Inflammatory macrophage treated with lipopolysaccharide for 4 hours (primary cell): ENCODE measurements at places on chromosomes 2 and 18.
A peak's percentile ranks its signal among the peaks of the same experiment; 100 is the strongest.

DNA sequence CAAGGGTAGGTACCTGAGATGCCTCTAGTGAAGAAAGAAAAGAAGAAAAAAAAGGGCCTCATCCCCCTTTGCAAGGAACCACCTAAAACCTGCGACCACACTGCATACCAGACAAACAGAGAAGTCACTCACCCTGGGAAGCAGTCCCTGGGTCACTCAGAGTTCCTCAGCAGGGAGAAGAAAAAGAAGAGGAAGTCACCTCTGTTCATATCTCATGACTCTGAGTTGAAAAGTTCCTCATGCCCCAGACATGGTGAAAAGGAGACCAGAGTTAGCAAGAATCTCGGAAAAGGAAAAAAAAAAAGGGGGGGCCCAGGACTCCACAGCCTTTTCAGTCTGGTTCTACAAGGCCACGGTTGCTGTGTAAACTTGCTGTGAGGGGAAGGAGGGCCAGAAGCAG lies 478.4 kb upstream of the NRXN1 start:
- DNase-seq = peak; percentile 37

DNA sequence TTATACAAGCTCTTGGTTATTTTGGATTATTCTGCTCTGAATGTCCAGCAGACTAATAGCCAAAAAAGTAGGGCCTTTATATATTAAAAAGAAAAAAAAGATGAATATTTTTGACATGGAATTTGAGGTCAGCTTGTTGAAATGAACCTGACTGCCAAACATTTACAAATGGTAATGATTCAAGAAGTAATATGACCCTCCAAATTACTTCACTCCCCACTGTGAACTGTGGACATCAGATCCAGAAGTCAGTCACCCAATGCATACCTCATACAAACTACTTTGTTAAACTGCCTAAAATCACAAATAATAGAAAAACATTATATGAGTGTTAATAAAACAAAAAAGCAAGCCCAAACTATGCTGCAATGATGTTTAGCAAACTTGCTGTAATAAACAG lies 10.0 kb downstream of the EPG5 start:
- no peak for DNase-seq

- DNase-seq = no peak
These were observed at the start of gene SH3YL1 for GRCh38 chr2:263774-264492. Gene SH3YL1, minus strand, starts transcription at chr2:264032. Its CDS starts 48 bp downstream, at chr2:263984.

- no peak for DNase-seq
These were observed 907 bp downstream of the FHL2 start for GRCh38 chr2:105397953-105398335.

DNA sequence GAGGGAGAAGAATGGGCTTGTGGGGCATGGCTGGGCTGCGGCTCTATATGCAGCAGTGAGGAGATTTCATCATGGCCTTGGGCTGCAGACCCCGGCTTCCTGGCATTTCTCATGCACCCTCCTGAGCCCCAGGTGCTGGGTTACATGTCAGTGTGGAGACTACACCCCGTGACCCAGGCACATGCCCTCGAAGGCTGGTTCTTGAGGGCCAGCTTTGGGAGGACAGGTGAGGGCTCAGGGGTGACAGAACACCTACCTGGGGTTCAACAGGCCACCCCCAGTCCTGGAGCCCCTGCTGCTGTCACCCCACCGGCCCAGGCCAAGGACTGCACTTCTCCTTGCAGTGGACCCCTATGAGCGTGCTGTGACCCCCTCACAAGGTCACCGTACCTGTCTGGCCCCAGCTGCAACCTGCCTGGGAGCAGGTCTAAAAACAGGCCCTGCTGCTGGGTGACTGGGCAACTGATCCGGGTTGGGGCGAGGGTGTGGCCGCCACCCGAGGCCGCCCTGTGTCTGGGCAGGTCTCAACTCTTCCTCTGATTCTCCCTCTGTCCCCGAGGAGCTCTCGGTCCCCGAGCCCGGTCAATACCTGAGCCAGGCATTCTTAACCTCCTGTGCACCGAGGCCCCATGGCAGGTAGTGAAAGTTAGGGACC lies 94.8 kb upstream of the OTOS start:
- no peak for DNase-seq

GRCh38 chr2:172307800-172308199 lies 119.6 kb upstream of the ITGA6 start:
- no peak for DNase-seq

DNA sequence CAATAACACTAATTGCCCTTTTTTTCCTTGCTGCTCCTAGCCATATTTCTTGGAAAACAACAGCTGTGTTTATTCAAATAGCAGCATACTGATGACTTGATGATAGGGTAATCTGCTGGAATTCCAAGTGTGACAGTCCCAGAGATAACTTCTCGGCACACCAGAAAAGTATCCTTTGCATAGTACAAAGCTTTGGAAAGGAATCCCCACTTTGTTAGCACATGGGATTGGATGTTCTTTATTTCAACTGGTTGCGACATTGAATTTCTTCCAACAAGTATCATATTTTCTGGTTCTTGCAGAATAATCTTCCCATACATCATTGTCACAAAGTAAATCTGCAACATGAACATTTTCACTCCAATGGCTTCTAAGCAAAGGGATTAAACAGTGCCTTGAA lies 445.8 kb upstream of the ACVR2A start:
- DNase-seq = no peak

GRCh38 chr2:177355874-177356273 lies 36.7 kb upstream of the AGPS start:
- no peak for DNase-seq

- no peak for DNase-seq
These were observed 769.9 kb upstream of the FSHR start for GRCh38 chr2:49924044-49924817.

- no peak for DNase-seq
These were observed 126.1 kb downstream of the MTX2 start for GRCh38 chr2:176395273-176395854.

DNA sequence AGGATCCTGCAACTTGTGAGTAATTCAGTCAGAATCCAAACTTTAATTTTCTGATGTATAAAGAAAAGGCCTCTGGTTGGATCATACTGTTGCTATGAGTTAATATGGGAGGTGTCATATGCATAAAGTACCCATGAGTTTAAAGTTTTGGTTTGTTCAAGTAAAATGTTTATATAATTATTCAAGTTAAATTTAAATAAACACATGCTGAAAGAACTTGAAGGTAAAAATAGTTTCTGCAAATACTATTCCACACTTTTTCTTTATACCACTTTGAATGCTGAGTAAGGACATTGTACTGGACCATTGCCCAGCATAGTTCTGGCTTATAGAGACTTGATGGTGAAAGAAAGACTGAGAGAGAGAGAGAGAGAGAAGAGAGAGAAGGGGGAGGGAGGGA lies 30.7 kb downstream of the PKP4 start:
- DNase-seq = no peak

GRCh38 chr2:108184419-108184818 lies 55.3 kb upstream of the SULT1C3 start:
- DNase-seq = peak; percentile 12

GRCh38 chr2:223197046-223197445 lies 145.1 kb downstream of the KCNE4 start:
- no peak for DNase-seq

- no peak for DNase-seq
These were observed 85.1 kb downstream of the ARL4C start for GRCh38 chr2:234411793-234412192.

DNA sequence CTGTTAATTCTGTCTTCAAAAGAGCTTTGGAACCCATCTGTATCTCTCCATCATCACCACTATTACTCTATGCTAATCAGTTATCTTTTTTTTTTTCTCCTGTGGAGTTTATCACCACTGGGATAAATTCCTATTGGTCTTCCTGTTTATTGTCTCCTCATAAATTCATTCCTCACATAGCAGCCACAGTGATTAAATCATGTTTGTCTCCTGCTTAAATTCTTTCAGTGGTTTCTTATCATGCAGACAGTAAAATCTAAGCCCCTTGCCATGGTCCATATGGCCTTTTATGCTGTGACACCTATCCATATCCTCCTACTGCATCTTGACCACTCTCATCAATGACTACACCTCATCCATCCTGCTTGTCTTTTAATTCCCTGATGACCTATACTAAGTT lies 239.8 kb upstream of the ZEB2 start:
- no peak for DNase-seq

DNA sequence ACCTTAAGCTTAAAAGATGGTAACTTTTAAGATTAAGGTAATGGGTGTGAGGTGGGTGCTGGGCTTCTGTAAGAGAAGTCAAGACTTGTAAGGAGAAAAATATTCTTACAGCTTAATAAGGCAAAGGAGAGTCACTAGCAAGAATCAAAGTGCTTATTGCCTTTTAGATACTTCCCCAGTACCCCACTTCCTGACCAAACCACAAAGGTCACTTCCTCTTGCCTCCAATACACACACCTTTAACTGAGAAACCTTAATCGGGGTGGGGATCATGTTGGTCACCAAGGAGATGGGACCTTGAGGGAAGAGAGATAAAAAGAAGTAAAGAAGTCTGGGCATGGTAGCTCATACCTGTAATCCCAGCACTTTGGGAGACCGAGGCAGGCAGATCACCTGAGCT lies 10.6 kb upstream of the ATG16L1 start:
- no peak for DNase-seq

GRCh38 chr2:119469661-119470297 lies 38.1 kb downstream of the TMEM37 start:
- no peak for DNase-seq
